GM12865 (cell line): ENCODE measurements at places on chromosomes 7 and 10.

DNA sequence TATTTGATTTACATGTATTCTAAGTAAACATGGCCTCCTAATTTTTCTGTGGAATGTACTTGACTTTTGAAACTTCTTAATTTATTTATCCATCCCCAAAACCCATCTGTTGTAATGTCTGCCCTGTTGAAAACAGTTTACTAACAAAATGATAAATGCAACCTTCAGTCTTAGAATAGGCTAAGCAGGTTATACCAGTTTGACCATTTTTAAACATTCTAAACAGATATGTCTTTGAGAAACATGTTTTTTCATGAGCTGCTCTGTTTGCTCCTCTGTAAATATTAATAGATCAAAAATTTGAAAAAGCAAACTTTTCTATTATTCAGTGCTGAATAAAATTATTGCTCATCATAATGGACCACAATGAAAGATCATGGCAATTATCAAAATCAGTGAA is 33.4 kb upstream of the NRBF2 start:
- DNase-seq = no peak

DNA sequence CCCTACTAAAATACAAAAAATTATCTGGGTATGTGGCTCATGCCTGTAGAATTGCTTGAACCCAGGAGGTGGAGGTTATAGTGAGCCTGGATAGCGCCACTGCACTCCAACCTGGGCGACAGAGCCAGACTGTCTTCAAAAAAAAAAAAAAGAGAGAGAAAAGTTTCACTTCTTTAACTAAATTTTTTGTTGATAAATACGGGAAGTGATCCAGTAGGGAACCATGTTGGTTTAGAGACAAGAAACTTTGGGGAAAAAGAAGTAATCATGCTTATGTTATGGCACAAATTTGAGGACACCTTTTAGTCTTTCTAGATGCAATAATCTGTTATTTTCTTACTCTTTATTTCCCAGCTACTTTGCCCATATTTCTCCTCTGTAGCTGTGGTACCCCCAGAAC is 309.7 kb downstream of the TYW1 start:
- no peak for DNase-seq

GRCh38 chr10:95321554-95322301 is 30.9 kb upstream of the PDLIM1 start:
- DNase-seq = no peak

- DNase-seq = peak; percentile 73
Measured at GRCh38 chr10:49606981-49607535, 3.1 kb upstream of the SLC18A3 start.

GRCh38 chr10:13928451-13928850 is 341.7 kb downstream of the PRPF18 start:
- DNase-seq = no peak

DNA sequence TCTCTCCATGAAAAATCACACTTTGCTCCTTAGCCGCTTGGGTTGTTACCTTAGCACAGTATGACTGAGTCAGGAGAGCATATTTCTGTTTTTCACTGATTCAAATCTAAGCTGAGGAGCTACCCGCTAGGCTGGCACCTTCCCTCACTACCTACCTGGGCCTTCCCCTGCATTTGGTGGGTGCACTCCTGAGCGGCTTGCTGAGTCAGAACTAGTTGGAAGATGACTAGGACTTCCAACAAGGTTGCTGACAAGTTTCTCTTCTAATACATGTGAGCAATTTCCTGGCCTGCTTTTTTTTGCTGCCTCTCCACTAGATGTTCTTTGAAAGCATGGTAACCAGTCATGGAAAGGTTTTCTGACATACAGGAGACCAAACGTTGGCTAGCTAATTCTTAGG is 43.8 kb upstream of the SEC61G start:
- peak; percentile 44 for DNase-seq

DNA sequence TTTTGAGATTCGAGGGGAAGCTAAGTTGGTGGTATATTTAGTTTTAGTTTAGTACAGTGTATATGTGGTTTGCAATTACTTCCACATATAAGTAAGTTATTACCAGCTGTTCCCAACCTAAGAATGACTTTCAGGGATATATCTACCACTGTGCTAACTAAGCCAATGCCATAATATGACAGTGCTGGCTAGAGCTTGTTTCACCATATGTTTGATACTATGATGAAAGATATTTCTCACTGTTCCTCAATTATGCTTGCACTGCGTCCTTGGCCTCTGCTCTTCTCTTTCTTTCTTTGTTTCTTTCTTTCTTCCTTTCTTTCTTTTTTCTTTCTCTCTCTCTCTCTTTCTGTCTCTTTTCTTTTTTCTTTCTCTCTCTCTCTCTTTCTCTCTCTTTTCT is 113.8 kb upstream of the SKAP2 start:
- no peak for DNase-seq
